ENCODE measurements at places on chromosomes 2 and 18.

DNA sequence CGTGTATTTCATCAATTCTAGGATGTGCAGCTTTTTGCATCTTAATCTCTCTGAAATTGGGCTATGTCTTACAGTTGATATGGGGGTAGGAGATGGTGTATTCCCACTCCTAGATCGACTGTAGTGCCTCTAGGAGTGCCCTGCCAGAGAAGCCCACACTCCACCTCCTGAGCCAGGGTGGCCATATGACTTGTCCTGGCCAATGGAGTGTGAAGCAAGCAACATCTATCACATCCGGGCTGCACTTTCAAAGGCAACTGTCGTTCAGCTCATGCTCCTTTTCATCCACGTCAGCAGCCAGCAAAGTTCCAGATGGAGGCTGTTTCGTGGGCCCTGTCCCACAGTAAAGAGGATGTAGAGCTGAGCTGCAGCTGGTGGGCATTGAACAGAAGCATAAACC is 149.4 kb upstream of the SLC1A4 start:
- peaks cover 4% of the 10 kb centered on the region for H3K27me3 ChIP-seq
- peak overlapping the region; percentile 81 for H3K27ac ChIP-seq
- H3K4me1 ChIP-seq: peaks cover 8% of the 10 kb centered on the region
- no peak overlapping the region for H3K4me3 ChIP-seq
- peaks cover 2% of the 10 kb centered on the region for H3K36me3 ChIP-seq
- no peak for DNase-seq

GRCh38 chr2:126756125-126756524 is 100.2 kb downstream of the GYPC start:
- H3K36me3 ChIP-seq: no peaks in the 10 kb centered on the region
- no peak overlapping the region for H3K4me3 ChIP-seq
- peaks cover 9% of the 10 kb centered on the region for H3K4me1 ChIP-seq
- H3K27me3 ChIP-seq: peaks cover 5% of the 10 kb centered on the region
- H3K27ac ChIP-seq: peak overlapping the region; percentile 41

GRCh38 chr2:181363164-181363563 is 94.0 kb upstream of the ITGA4 start:
- no peak overlapping the region for H3K27ac ChIP-seq
- H3K4me1 ChIP-seq: peaks cover 8% of the 10 kb centered on the region
- DNase-seq: no peak
- H3K27me3 ChIP-seq: no peaks in the 10 kb centered on the region

- H3K4me3 ChIP-seq: no peak overlapping the region
- no peaks in the 10 kb centered on the region for H3K27me3 ChIP-seq
- H3K27ac ChIP-seq: no peak overlapping the region
- H3K4me1 ChIP-seq: peaks cover 32% of the 10 kb centered on the region
- DNase-seq: no peak
- peaks cover 45% of the 10 kb centered on the region for H3K36me3 ChIP-seq
These were observed 57.2 kb downstream of the TTC39C start for GRCh38 chr18:24071779-24072178.

GRCh38 chr2:141554810-141555209 is 576.0 kb downstream of the LRP1B start:
- no peaks in the 10 kb centered on the region for H3K36me3 ChIP-seq
- DNase-seq: no peak
- no peak overlapping the region for H3K27ac ChIP-seq
- H3K4me1 ChIP-seq: no peaks in the 10 kb centered on the region
- H3K27me3 ChIP-seq: no peaks in the 10 kb centered on the region

DNA sequence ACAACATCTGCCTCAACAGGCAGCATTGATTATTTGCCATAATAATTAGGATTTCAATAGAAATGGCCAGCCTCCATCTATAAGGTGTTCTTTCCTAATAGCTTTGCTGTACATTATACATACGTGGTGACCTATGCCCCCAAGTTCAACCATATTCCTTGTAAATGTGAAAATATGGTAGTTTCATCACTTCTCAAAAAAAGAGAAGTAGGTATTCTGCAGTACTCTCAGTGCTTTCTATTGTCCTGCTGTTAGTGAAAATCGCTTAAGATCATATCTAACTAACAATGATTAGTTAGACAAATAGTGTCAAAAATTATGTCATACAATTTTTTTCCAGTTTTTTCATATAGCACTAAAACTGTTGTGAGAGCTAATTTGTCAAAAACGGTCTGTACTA is 79.6 kb downstream of the SLC4A10 start:
- H3K4me1 ChIP-seq: peaks cover under 1% of the 10 kb centered on the region
- DNase-seq: no peak
- H3K4me3 ChIP-seq: no peak overlapping the region
- H3K36me3 ChIP-seq: no peaks in the 10 kb centered on the region
- no peak overlapping the region for H3K27ac ChIP-seq

DNA sequence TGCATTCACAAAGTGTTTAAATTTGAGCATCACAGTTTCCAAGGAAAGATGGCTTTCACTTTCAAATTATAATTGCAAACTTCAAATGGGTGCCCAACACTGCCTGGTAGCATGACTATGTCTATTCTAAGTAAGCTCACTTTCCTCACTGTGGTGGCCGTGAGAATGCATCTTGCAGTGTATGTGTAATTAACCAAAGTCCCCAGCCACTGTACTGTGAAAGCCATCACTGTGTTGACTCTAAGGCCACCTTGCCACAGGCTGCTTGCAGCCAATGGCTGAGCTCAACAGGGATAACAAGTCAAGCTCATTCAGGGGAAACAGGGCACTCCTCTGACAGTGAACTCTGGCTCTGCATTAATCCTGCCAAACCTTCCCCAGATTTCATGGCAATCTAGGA is 43.3 kb upstream of the LGALSL start:
- peaks cover 5% of the 10 kb centered on the region for H3K27me3 ChIP-seq
- no peak overlapping the region for H3K4me3 ChIP-seq
- no peaks in the 10 kb centered on the region for H3K4me1 ChIP-seq
- no peak for DNase-seq

- peak overlapping the region; percentile 39 for H3K27ac ChIP-seq
- no peak for DNase-seq
- H3K27me3 ChIP-seq: no peaks in the 10 kb centered on the region
These were observed 39.9 kb downstream of the CENPO start for GRCh38 chr2:24832931-24833701.

- H3K27ac ChIP-seq: no peak overlapping the region
- DNase-seq: no peak
- peaks cover 3% of the 10 kb centered on the region for H3K27me3 ChIP-seq
- no peaks in the 10 kb centered on the region for H3K4me1 ChIP-seq
- no peak overlapping the region for H3K4me3 ChIP-seq
- H3K36me3 ChIP-seq: no peaks in the 10 kb centered on the region
These were observed 30.9 kb upstream of the SULT1C4 start for GRCh38 chr2:108346827-108347226.

DNA sequence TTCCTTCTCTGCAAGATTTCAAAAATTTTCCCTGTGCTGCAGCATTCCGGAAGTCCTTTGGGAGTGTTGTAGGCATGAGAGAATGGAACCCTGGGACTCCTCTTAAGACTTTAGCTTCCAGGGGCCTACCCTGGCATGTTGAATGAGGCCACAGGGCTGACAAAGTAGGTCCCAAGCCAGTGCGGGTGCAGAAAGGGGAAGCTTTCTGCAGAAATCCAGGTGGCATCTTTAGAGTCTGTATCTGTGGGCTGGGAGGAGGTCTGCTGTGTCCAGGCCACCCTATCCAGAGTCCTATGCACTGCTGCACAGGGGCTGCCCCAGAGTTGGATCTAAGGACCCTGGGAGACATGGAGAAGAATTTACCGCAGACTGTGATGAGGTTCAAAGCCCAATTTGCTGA is 1.9 kb upstream of the SIX2 start:
- H3K36me3 ChIP-seq: no peaks in the 10 kb centered on the region
- no peak overlapping the region for H3K27ac ChIP-seq
- no peak overlapping the region for H3K4me3 ChIP-seq
- DNase-seq: no peak
- H3K4me1 ChIP-seq: peaks cover 11% of the 10 kb centered on the region

- H3K4me3 ChIP-seq: no peak overlapping the region
- H3K27ac ChIP-seq: no peak overlapping the region
- H3K4me1 ChIP-seq: no peaks in the 10 kb centered on the region
- H3K36me3 ChIP-seq: peaks cover 4% of the 10 kb centered on the region
These were observed 78.9 kb upstream of the DAPL1 start for GRCh38 chr2:158716121-158716791.

- no peak for DNase-seq
- peaks cover 25% of the 10 kb centered on the region for H3K27me3 ChIP-seq
- H3K4me3 ChIP-seq: no peak overlapping the region
- H3K27ac ChIP-seq: no peak overlapping the region
- no peaks in the 10 kb centered on the region for H3K36me3 ChIP-seq
These were observed 45.4 kb upstream of the RHOB start for GRCh38 chr2:20401489-20401835.

DNA sequence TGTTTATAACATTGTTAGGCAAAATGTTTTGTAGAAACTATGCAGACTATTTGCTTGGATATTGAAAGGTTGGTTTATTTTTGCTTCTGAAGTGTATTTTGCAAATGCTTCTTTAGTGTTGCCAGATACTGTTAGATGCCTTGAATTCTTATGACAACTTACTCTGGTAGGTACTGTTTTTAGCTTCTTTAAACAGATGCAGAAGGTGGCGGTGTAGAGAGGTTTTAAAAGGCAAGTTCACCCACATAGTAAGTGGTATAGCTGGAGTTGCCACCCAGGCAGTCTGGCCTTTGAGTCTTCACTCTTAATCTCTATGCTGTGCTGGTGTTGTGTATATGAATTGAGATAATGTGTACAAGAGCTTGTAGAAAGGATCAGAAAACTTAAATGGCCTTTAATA is 3.6 kb downstream of the PCYOX1 start:
- no peak overlapping the region for H3K4me3 ChIP-seq
- H3K36me3 ChIP-seq: peaks cover 17% of the 10 kb centered on the region

DNA sequence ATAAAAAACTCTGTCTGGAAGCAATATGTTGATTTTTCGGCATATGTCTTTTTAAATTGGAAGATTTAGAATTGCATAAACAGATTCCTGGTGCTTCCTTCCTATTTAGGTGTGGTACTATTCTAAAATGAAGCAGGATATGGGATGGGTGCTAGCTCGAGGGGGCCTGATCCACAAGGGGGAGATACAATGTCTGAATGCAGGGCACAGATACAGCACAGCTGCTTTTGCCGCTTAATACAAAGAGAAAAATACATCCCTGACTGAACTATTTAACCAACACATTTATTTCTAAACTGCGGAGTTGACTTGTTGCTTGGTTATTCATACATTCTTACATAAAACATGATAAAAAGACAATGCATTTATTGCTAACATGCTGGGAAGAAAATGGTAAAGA is 169.1 kb downstream of the TMEFF2 start:
- no peak overlapping the region for H3K4me3 ChIP-seq
- H3K27ac ChIP-seq: no peak overlapping the region
- no peaks in the 10 kb centered on the region for H3K36me3 ChIP-seq
- DNase-seq: no peak
- no peaks in the 10 kb centered on the region for H3K4me1 ChIP-seq

DNA sequence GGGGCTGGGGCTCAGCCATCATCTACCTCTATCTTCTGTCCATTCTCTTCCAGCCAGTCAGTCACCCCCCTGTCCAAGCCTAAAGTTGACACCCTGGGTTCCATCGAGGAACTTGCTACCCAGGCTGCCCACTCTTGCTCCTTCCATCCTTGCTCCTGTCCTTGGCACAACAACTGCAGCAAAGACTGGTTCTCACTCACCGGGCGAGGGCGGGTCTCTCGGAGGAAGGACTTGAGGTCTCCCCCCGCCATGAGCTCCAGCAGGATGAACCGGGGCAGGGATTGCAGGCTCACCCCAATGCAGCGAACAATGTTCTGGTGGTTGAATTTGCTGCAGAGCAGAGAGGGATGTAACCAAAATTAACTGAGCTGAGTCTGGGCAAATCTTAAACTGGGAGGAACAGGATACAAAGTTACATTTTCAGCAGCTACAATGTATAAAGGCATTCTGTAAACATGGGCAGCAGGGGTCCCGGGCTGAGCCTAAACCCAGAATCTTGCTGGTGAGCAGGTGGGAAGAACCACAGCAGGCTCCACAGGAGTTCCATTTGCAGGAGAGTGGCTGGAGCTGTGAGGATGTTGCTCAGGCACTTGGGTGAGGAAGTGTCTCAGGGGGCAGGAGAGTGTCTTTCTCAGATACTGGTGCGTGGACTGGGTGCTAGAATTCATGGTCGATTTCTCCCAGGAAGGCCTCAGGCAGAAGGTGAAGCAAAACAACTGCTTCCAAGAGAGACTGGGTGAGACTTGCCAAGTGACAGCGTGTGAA is 105.5 kb downstream of the CLIP4 start:
- DNase-seq: no peak
- H3K4me1 ChIP-seq: no peaks in the 10 kb centered on the region
- H3K27ac ChIP-seq: no peak overlapping the region
- H3K36me3 ChIP-seq: no peaks in the 10 kb centered on the region
- no peak overlapping the region for H3K4me3 ChIP-seq
- H3K27me3 ChIP-seq: no peaks in the 10 kb centered on the region

DNA sequence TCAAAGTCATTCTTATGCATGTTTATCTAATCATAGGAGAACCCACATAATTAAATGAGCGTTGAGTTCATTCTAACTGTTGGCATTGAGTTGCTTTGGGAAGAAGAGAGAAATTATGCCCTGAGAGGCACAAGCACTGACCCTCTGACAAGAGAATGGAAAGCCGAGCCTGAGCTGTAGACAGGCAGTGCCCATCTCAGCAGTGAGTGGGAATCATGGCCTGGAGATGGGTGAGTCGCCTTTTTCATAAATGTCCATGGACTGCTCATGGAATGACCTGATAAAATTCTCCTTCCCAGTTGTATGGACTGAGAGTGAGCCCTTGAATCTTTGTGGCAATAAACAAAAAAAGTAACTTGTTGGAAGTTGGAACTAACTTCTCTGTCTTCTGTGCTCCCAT is 21.4 kb upstream of the MYO3B start:
- no peak for DNase-seq
- H3K27ac ChIP-seq: no peak overlapping the region
- no peaks in the 10 kb centered on the region for H3K4me1 ChIP-seq
- no peak overlapping the region for H3K4me3 ChIP-seq
- peaks cover 14% of the 10 kb centered on the region for H3K27me3 ChIP-seq

DNA sequence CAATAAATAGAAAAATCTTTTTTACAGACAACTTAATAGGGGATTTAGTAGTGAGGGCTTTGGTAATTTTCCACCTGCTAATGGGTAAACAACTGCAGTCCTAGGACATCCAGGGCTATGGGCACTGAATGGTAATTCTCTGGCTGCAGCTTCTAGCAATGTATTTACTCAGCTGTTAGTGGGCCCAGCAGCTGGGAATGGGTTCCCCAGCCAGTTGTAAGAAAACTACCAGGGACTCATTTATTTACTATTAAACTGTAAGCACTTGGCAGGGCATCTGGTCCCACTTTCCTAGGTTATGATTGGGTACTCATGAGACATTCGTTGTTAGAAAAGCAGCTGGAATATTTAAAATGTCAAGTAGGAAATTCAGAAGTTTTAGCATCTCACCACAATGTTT is 363.8 kb upstream of the TRIB2 start:
- H3K4me1 ChIP-seq: no peaks in the 10 kb centered on the region
- H3K36me3 ChIP-seq: no peaks in the 10 kb centered on the region
- no peak overlapping the region for H3K4me3 ChIP-seq
- no peak for DNase-seq
- no peak overlapping the region for H3K27ac ChIP-seq
- H3K27me3 ChIP-seq: peaks cover 4% of the 10 kb centered on the region

- DNase-seq: no peak
- peaks cover 31% of the 10 kb centered on the region for H3K4me1 ChIP-seq
- no peaks in the 10 kb centered on the region for H3K27me3 ChIP-seq
- H3K36me3 ChIP-seq: peaks cover 68% of the 10 kb centered on the region
- H3K4me3 ChIP-seq: no peak overlapping the region
These were observed 40.0 kb downstream of the STAT1 start for GRCh38 chr2:190973726-190974628.

- H3K27ac ChIP-seq: no peak overlapping the region
- peaks cover 13% of the 10 kb centered on the region for H3K36me3 ChIP-seq
- H3K4me1 ChIP-seq: peaks cover 2% of the 10 kb centered on the region
These were observed 58.2 kb downstream of the PLEKHM3 start for GRCh38 chr2:207967121-207967520.
